ENCODE measurements at places on chromosomes 5 and 9.

- DNase-seq: no peak
Measured at GRCh38 chr5:164119806-164120447, 614.5 kb downstream of the MAT2B start.

GRCh38 chr9:114938687-114939575 is 8.5 kb upstream of the TNFSF8 start:
- DNase-seq: no peak

DNA sequence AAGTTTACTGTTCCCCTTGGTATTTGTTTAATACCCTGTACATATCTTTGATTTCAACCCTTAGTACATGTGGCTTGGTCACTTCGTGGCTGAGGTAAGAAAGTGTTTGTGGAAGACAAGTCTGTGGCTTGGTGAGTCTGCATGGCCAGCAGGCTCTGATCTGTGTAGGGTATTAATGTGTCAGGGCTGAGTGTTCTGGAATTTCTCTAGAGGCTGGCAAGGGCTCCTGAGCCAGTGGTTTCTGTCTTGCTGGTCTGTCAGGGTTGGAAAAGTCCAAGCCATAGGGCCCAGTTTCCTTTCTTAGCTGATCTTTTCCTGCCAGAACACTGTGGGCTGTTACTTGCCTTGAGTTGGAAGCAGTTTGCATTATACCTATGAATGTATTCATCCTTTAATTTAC is 48.0 kb upstream of the FBXL7 start:
- no peak for DNase-seq

- no peak for DNase-seq
Measured at GRCh38 chr5:75961818-75962217, 121.4 kb upstream of the SV2C start.

GRCh38 chr5:96440185-96440538 is 7.1 kb upstream of the PCSK1 start:
- DNase-seq: no peak

DNA sequence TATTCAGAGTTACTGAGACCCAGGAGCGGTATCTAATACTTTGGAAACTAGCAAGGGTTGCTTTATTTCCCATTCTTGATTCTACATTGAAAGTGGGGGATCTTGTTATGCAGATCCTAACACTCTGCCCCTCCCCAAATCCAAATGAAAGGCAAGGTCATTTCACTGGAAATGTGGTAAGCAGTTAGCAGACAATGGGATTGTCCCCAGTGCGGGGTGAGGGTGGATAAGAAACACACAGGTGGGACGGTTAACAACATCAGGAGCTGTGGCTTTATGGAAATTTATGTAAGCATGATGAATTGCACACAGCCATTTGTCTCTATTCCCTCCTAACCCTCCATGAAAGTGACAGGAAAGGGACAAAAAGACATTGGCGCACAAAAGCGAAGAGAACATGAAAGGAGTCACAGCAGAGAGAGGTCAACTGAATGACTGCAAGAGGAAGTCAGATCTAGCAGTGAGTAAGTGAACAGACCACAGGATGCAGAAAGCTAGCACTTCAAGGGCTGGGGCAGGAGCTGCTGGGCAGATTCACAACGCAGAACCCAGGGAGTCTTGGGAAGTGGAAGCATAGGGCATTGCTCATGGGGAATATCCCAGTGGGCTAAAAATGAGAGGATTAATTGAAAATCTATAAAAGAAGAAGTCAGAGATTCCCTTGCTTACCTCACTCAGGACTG is 184.4 kb downstream of the HSD17B3 start:
- no peak for DNase-seq

GRCh38 chr9:133919253-133920115 is 72.6 kb downstream of the VAV2 start:
- no peak for DNase-seq

- no peak for DNase-seq
Measured at GRCh38 chr5:61245486-61245885, 83.2 kb upstream of the SMIM15 start.

DNA sequence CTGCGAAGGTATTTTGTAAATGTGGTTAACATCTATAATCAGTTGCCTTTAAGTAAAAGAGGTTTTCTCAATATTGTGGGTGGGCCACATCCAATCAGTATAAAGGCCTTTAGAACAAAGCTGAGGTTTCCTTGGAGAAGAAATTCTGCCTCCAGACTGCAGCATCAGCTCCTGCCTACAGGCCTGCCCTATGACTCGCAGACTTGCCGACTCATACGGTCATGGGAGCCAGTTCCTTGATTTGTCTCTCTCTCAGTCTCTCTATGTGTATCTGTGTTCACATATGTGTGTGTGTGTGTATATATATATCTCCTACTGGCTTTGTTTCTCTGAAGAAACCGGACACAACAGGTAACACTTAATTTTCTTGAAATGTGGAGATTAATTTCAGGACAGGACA is 45.3 kb downstream of the SLC36A1 start:
- DNase-seq: no peak

DNA sequence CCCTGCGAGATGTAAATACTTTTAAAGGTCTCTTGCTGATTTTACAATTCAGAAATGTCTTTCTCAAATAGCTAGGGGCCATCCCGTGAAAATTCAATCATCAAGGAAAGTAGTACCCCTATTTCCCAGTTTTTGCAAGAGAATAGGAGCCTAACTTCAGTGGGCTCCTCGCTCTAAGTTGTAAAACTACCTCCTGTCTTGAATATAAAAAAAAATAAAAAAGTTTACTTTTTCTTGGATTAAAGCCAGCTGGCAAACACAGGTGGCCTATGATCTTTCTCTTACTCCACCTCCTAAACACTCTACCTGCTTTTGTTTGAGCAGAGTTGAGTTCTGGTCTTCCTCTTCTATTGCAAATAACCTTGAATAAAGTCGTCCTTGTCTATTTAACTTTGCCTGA is 79.4 kb downstream of the SLCO4C1 start:
- no peak for DNase-seq

DNA sequence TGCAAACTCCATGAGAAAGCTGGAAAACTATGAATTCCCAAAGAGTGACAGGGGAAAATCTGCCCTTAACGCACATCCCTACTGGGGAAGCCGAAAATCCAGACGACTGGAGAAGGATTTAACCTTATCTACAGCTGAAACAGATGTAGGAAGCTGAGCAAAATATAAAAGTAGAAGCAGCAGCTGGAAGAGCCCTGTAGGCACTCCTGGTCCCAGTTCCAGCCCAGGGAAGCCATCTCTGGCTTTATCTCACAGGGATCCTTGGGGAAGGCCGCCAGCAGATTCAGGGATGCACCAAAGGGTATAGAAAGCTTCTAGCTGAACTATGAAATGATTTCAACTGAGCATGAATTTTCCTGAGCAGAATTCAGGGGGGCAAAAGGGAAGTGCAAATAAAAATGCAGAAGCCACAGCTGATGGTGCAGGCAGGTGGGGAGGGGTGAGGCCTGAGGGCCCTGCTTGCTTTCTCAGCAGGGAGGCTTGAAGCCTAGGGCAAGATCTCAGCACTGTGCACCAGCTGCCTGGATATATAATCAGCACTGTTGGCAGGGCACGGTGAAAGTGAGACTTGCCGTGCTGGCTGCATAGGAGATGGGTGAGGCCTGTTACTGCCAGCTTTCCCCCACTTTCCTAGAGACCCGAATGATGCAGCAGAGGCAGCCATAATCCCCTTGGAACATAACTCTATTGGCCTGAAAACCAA is 2019.5 kb upstream of the NUDT12 start:
- no peak for DNase-seq

DNA sequence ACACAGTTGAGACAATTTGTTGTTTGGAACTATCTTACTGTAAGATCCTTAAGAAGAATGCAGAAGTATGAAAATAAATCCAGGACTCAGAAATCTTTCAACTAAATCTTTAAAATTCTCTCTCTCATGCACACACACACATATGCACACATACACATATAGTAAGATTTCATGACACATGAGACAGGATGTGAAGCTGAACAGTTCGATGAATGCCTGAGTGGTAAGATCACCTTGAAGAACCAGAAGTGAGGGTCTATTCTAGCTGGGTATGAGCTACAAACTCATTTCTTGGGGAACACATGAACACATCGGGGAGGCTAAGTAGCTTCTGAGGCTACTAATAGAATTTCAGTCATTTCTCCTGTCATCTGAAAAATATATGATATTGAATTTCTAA is 153.6 kb downstream of the TMC1 start:
- no peak for DNase-seq

DNA sequence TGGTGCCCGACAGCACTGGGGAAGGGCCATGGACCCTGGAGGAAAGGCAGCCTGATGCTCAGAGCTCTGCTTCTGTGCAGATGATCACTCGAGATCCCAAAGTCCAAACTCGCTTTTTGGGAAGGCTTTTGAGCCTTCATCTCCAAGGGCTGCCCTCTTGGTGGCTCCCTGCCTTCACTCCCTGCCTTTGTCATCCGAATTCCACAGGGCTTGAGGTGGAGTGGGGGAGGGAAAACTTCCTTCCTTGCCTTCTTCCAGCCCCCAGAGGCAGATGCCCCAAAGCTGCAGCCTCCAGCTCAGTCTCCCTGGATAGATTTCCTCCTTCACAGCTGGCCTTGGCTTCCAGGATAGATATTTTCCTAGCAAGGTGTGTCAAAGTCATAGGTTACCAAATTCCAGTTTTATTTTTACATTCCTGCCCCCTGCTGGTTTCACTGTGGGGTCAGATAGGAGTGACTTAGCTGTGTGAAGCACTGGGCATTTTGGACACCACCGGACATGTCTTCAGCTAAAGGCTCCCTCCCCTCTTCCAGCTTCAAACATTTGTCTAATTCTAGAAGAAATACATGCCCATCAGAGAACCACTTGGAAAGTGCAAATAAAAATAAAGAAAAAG is 268.2 kb downstream of the HSPA4 start:
- no peak for DNase-seq

GRCh38 chr5:143573568-143574170 is 170.2 kb upstream of the NR3C1 start:
- no peak for DNase-seq

DNA sequence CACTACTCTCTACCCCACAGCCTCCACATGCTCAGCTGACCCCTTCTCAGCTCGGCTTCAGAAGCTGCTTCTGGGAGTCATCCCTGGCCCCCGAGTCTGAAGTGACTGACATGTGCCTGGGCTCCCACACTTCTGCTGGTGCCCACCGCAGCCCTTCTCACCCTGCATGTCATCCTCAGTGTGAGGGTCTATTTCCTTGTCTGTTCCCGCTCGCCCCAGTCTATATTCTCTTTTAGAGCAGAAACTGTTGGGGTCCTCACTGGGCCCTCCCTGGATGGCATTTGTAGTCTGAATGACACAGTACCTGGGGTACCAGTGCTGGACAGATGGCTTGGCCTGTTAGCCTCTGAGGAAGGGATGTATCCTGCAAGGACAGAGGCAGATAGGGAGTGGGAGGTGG is 5.3 kb downstream of the ECSCR start:
- DNase-seq: no peak

DNA sequence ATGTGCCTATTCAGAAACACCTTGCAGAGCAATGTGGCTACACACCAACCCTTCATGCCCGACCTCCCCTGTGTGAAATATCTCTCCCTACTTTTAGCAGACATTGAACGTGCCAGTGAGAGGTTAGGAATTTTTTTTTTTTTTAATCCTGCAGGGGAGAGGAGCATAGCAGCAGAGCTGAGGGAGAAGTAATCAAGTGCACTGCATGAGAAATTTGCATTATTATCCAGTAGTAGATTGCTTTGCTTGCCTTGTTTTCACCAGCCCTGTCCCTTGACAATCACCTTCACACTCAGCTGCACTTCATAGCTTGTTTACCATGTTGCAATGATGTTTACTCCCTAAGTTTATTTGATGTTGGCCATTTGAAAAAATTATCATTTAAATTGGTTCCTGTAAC is 489.6 kb upstream of the ZNF608 start:
- no peak for DNase-seq

DNA sequence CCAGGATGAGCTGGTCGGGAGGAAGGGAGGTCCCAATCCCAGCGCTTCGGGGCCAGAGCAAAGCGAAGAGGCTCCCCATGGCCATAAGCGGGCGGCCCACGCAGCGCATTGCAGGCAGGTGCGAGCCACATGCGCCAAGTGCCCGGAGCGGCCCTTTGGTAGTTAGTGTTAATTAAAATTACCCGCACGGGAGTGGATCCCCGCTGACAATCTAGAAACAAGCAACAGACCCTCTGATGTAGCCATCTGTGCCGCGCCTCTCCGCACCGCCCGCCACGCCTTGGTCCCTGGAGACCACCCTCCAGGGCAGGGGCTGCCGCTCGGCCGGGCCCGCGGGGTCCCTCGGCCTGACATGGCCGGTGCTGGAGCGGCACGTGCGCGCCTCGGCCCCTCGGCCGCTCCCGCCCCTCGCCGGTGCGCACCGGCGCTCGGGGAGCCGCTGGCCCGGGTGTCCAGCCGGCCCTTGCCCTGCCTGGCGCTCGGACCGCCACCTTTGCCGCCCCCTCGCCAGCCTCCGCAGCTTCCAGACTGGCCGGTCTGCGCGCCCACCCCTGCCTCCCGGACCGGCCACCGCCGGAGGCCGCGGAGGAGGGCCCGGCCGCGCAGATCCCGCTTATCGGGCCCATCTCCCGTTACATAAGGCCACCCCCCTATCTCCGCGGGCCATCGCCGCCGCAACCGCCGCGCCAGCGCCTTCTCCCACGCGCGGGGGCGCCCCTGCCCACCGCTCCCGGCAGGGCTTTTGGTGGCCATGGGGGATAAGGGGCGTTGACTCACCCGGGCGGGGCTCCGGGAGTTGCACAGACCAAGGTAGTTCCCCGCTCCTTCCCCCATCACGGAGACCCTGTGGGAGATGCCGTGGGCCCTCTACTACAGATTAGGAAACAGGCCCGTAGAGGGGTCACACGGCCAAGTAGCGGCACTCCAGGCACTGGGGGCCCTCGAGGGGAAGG is 1.9 kb upstream of the IL13 start:
- DNase-seq: no peak

DNA sequence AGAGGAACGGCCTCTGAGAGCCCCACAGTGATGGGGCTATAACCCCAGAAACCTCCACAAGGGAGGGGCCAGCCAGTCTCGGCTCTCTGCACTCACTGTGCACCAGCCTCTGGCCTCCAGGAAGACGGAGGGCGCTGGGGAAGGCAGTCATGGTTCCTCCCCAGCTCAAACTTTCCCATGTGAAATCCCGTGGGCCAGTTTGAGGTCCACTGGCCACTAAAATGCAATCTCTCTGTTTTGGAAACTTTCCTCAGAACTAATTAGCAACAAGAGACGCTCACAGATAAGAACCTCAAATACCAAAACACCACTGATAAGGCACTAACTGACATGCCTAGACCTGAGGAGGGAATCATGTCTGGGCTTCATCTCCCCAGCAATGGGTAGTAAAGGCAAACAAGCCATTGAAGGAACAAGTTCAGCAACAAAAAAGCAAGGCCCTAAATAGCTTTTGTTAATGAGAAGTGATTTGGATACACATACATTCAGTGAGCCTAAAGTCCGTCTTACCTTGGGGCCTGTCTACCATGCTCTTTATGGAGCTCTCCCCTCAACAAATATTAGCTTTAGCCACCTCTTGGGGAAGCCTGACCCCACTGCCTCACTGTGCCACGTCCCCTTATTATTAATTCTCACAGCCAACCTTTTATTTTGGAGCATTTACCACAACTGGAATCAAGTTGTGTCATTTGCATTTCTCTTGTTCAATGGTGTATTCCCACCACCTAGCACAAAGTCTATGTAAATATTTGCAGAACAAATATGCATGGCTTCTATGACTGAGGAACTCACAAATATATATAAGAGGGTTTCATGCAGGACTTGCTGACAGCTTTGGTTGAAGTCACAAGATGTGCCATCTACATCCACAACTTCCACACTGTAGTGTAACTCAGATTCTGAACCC is 56.1 kb upstream of the GLRX start:
- DNase-seq: no peak
